ENCODE measurements at places on chromosomes 16 and 17.

- no peak for DNase-seq
Measured at GRCh38 chr16:85164431-85164830, 52.2 kb upstream of the CIBAR2 start.

DNA sequence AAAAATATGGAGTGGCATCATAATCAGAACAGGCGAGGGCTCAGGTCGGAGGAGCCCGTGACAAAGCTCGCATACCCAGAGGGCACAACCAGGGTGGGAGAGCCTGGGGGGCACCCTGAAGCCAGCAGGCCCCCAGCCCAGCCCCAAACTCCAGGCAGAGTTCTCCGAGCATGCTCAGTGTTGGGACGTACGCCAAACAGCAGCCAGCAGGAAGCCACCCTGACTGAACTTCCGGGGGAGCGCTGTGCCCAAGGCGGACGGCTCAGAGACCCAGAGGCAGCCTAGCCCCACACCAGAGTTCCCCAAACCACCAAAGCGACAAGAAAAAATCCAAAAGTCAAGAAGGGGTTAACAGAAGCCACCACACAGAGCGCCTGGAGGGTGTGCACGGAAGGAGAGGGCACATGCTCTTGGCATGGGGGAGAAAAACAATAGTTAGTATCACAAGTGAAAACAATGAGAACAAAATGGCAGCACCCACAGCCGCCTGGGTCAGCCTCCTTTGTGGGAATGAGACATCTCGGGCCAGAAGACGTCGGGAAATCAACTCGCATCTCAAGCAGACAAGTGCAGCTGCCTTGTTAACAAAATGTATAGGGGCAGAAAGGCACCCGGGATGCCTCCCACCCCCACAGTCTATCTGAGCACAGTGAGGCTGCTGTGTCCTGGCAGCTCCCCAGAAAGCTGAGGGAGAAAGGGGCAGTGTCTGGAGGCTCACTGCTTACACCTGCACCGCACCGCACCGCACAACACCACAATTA is 11.9 kb downstream of the EXOC7 start:
- no peak for DNase-seq

GRCh38 chr16:56864960-56865359 is at the start of gene SLC12A3:
TSS of gene SLC12A3 (plus strand) at chr16:56865207. CDS start at chr16:56865236, 29 bp downstream.
- DNase-seq: no peak

- DNase-seq: no peak
Measured at GRCh38 chr16:64206862-64207261, 915.0 kb downstream of the CDH11 start.

GRCh38 chr17:8532021-8532420 is 96.3 kb downstream of the NDEL1 start:
- DNase-seq: no peak

- DNase-seq: no peak
Measured at GRCh38 chr17:17837380-17837821, 615 bp upstream of the SREBF1 start.

DNA sequence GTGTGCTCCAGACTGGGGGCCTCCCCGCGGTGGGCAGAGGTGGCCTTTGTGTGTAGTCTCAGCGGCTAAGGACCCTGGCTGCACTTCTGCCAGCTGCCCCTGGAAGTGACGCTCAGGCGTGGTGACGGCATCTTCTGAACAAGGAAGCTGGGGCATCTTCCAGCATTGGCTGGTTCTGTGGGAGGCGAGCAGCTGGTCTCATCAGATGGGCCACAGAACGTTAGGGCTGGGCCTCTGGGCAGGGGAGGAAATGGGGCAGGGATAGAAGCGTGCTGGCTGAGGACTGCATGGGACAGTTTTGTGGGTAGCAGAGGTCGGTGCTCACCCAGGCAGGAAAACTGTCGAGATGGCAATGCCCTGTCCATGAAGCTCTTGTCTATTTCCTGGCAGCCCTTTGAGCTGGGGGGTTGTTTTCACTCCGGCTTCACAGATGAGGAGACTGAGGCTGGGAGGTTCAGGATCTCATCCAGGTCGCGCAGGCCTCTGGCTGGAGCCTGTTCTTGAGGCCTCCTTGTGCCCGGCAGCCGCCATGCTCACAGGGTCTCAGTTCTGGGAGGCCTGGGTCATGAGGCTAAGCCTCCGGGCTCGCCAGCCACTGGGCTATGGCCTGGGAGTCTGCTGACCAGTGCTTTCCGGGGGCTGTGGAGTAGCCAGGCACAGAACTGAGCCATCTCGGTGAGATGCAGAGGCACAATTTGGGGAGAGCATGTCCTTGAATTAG is 16.3 kb downstream of the IRF8 start:
- DNase-seq: no peak

- peak; percentile 31 for DNase-seq
Measured at GRCh38 chr16:49337814-49338350, 35.7 kb upstream of the C16orf78 start.

GRCh38 chr17:30229012-30229411 is 6.5 kb downstream of the SLC6A4 start:
- DNase-seq: no peak
